Liver (tissue), 10 donors: ENCODE measurements at places on chromosomes 5 and 9.

DNA sequence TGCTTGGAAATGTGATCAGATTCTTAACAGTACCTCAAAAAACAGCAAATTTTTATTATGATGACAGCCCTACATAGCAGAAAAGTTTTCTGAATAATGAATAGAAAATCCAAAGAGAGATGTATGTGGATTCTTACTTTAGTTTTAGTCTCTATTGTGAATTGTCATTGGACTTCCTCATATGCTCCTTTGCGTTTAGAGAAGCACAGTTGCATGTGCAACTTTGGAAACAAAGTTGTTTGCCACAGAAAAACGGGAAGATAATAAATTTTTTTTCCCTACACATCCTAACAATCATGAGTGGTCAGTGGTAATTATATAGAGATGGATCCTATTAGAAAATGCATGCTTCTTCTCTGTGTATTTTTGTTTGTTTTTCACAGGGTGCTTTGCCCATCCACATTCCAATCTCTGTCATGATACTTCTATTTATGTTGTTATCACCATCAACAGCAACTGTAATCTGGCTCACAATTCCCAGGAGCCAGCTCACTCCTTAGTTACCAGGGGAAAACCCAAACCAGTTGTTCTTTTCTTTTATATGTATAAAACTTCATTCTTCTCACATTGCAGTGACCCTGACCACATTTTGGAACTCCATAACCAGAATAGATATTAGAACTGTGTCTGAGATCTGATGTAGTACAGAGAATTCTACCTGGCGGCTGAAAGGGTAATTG, 118.7 kb downstream of the NDUFS4 start:
- no peak for DNase-seq

DNA sequence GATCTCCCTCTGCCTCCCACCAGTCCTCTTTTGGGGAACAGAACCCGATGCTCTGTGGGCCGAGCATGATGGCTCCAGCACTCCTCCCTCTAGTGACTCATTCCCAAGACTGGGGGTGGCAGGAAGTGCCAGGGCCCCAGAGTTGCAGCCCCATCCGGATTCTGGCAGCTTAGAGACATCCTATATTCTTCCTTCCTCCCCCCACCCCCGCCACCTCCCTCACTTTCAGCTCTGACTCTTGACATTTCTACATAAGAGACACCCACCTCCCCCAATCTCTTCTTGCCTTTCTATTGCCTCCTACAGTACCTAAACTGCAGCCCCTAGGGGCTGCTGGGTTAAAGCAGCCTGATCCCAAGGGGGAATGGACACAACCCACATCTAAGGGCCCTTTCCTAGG, 47.1 kb upstream of the MATR3 start:
- no peak for DNase-seq

GRCh38 chr9:127937056-127937387, 632 bp downstream of the DPM2 start:
- no peak for DNase-seq

DNA sequence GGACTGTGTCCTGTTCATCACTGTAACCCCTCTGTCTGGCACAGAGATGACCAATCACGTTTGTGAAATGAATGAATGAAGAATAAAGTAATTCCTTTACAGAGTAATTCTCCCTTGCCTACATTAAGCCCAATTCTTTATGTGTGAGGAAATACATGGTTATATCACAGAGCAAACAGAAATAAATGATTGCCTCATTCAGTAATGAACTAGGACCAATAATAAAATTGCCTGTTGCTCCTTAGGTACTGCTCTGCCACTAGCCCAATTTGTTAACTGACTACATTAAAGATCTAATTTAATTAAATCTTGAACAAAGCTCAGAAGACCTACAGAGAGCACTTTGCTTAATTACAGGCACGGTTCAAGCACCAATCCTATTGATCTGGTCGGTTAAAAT, 121.8 kb downstream of the DCP2 start:
- no peak for DNase-seq

GRCh38 chr5:177316005-177316404, 4.3 kb upstream of the MXD3 start:
- no peak for DNase-seq

DNA sequence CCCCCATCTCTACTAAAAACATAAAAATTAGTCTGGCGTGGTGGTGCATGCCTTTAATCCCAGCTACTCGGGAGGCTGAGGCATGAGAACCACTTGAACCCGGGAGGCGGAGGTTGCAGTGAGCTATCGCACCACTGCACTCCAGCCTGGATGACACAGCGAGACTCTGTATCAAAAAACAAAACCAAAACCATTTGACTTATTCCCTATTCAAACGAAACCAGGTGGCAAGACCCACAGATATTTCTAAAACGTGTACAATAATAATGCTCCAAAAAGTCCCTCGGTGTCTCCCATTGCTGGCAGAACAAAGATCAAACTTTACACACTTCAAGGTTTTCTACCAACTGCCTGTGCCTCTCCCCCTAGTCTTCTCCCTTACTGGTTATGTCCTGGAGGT, 29.8 kb downstream of the HMGCR start:
- DNase-seq, result no peak

DNA sequence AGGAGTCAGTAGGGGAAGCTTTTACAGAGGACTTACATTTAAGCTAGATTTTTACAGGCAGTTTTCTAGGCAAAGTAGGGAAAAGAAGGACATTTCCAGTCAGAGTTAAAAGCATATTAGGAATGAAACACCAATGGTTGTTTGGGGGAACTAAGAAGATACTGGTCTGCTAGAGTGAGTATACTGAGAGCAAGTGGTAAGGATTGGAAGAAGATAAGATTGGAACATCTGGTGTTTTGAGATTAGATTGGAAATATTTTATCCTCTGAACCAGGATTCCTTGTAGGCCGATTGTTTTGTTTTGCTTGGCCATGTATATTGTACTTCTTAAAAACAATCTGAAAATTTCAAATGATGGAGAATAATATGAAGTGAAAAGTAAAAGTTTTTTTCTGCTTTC, 7.7 kb downstream of the FBXO38 start:
- no peak for DNase-seq

DNA sequence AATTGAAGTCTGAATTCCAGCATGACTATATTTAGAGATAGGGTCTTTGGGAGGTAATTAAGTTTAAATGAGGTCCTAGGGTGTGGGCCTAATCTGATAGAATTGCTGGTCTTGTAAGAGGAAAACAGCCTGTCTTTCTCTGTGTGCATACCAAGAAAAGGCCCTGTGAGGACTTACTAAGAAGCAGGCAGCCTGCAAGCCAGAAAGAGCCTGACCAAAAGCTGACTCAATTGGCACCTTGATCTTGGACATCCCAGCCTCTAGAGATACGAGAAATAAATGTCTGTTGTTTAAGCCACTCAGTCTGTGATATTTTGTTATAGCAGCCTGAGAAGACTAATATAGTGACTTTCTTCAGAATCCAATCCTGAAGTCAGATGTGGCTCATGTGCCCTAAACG, 14.6 kb downstream of the ARL14EPL start:
- no peak for DNase-seq

DNA sequence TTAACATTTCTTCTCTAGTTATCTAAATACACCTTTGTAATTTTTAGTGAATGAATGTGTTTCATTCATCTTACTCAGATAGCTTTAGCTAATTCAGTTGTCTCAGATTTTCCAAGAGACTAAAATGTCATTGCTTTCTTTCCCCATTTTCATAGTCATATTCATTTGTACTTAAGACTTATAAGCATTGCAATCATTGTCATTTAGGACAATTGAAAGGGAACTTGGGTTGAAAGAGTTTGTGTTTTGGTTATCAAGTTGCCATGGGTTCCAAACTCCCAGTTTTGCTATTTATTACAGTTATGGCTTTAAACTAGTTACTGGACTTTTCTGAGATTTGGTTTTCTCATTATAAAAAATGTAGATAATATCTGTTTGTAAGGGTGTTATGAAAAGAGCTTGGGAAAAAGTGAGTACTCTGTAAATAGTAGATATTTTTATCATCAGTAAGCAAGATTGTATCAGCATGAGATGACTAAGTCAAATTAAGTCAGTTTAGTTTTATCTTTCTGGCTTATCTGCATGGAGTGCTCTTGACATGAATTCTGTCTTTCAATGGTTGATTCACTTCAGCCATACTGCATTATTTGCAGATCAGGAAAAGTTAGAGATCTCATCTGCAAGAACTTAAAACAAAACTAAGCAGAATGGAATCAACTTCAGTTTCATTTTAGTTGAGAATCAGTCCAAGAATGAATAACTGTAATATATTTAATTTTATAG, 107.5 kb downstream of the PBX3 start:
- DNase-seq, result no peak

DNA sequence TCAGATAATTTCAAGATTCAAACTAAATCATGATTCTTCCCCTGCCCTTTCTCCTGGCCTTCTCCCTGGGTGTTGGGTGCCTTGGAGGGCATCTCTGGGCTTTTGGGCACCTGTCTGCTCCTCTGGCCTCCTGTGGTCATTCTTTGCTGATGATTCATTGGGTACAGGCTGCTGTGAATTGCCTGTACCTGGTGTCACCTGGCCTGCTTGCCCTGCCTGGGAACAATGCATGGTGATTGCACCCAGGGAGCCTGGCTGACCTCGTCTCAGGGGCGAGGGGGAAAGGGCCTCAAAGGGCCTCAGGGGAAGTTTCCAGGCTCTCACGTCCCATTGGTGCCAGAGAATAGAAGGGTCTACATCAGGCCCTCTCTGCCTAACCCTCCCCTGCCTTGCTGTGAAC, 20.1 kb upstream of the CKMT2 start:
- no peak for DNase-seq

- DNase-seq, result no peak
These were observed 12.1 kb downstream of the SEMA5A start for GRCh38 chr5:9533562-9534364.

DNA sequence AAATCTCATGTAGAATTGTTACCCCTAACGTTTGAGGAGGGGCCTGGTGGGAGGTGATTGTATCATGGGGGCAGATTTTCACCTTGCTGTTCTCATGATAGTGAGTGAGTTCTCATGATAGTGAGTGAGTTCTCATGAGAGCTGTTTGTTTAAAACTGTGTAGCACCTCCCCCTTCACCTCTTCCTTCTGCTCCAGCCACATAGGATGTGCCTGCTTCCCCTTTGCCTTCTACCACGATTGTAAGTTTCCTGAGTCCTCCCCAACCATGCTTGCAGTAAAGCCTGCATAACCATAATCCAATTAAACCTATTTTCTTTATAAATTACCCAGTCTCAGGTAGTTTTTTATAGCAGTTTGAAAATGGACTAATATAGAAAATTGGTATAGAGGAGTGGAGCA, 1783.7 kb upstream of the CDH9 start:
- DNase-seq, result no peak

GRCh38 chr9:74463825-74464224, 33.3 kb upstream of the RORB start:
- DNase-seq, result no peak

DNA sequence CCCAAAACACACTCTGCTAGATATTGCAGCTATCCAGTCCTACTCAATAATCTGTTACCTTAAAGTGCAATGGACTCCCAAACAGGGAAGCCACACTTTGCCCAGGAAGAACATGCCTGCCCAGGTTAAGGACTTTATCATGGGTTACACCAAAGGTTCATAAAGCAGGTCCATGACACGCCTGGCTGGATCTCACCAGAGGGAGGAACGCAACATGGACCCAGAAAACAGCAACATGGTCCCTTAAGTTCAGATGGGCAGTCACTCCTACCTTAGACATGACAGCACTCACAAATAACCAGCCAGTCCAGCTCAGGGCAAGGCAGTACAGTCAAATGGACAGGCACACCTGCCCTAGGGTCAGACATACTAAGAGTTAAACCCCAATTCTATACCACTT, 3.8 kb downstream of the P4HA2 start:
- DNase-seq, result no peak
